ENCODE measurements at places on chromosomes 4 and X.
A peak's percentile ranks its signal among the peaks of the same experiment; 100 is the strongest.

DNA sequence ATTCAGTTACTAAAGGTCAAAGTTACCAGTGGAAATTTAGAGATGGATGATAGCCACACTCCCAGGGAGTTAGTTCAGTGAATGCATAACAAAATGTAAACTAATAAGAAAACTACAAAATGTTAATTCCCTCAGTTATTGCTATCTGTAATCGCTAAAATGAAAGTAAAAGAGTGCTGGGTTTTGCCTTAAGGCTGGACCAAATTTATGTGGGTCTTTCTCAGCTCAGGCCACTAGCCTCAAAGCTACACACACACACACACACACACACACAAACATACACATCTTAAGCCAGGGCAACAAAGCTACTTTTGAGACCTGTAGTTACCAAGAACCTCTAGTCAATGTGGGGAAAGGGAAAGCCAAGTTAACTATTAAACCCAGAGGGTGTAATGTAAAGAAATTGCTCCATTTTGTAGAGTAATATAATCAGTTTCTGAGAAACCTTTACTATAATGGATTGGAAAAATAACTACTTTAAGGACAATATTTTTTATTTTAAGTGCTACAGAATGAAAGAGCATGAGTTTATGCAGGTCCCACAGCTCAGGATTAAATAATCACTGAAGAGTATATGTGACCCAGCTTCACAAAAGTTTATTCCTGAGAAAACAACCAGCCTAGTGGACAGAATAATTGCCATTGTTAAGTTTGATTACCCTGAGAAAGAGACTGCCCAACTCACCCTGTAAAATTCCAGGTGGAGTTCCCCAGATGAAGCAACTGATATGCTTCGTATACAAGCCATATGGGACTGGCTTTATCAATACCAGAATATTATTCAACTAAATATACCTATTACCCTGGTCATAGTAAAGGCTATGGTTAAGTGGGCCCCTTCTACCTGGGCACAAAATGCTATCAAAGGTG lies 8.9 kb upstream of the UGT2A3 start:
- no peak for DNase-seq

- DNase-seq = no peak
These were observed 46.6 kb upstream of the KLHL8 start for GRCh38 chr4:87266986-87267385.

DNA sequence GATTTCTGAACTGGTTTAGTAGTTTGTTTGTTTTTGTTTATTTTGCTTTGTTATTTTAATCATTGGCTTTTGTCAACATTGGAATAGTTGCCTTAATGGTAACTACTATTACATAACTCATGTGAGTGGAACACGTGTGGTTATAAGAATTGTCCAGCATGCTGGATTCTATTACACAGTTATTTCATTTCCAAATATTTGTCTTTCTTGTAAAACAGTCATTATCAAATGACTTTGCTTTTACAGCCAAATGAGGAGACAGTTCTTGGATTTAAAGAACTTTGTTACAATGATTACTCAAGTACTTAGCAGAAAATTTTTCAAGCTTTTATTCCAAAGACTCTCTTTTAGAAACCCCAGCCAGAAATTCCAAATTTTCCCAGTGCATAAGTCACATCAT lies 516.1 kb upstream of the MAGEB2 start:
- no peak for DNase-seq

- no peak for DNase-seq
These were observed 670.7 kb downstream of the PCDH7 start for GRCh38 chr4:31390849-31391248.

- peak; percentile 89 for DNase-seq
These were observed 203.3 kb downstream of the OR13H1 start for GRCh38 chrX:131747173-131747572.

DNA sequence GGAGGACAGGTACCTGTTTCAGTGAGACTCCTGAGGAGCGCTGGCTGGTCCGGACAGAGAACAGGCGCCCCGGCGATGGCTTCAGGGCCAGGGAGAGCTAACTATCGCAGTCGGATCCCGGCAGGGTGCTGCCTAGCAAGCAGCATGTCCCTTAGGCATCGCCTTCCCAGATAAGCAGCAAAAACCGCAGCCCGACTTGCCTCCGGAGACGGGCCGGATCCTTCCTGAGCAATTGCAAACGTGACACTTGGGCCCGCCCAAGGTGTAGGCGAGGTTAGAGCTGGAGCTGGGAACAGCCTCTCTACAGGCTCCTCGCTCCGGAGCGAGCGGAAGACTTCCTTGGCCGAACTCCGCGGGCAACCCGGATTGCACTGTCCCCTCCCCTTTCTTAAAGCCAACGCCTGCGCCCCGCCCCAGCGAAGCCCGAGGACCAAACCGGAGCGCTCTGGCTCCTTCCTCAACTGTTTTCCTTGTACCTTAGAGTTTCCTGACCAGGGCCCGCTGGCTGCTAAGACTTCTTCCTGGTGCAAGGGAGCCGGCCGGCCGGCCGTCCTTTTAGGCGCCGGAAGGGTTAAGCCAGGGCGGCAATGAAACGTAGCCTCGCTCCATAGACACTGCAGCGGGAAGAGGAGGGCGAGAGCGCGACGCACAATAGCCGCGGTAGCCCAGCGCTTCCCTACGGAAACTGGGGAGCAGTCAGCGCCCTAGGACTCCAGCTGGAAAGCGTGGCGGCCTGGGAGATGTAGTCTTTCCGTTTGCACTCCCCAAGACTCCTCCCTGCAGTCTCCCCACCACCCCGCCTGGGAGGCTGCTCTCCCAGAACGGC lies at the start of gene OPHN1:
Gene OPHN1, minus strand, starts transcription at position 341 of the 826 bp plus-strand sequence. CDS start 475 bp downstream, outside the sequence.
- DNase-seq = peak; percentile 31

- peak; percentile 8 for DNase-seq
These were observed 768 bp upstream of the CDKL5 start for GRCh38 chrX:18424482-18425198.

GRCh38 chrX:39427492-39427891 lies 626.2 kb downstream of the MID1IP1 start:
- no peak for DNase-seq

DNA sequence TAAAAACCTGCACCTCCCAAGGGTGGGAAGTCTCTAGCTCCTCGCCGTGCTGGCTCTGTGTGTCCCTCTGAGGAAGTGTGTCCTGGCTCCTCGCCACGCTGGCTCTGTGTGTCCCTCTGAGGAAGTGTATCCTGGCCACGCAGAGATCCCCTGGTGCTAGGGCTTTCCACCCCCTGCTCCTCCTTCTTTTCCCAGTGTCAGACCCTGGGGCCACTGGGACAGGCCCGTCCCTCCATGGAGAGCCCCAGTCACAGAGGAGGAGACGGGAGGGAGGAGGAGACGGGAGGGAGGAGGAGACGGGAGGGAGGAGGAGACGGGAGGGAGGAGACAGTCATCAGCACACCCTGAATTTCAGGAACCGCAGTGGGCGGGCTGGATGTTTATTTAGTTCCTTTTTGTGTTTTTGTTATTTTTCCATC lies 53.8 kb upstream of the HGFAC start:
- no peak for DNase-seq

DNA sequence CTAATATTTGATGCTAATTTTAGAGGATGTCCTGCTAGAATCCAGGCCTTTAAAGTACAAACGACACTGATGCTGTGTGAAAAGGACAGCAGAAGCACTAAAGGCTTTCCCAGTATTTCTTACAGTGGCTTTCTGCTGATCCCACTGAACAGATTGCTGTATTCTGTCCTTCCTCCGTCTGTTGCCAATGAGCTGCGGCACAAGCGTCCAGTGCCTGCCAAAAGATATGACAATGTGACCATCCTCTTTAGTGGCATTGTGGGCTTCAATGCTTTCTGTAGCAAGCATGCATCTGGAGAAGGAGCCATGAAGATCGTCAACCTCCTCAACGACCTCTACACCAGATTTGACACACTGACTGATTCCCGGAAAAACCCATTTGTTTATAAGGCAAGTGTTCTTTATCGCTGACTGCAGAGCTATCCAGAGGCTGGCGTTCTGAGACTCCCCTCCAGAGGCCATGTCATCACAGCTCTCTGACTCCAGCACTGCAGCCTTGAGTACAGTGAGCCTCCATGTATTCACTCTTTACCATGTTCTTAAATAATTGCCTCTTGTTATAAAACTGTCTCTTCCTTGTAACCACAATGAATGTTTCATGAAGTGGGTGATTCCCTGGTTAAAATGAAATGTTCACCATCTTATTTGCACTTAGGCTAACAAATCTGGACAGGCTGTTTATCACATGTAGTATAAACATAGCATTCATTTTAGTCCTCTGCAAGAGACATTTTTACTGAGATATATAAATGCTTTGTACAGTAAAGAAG lies 43.6 kb downstream of the GUCY1B1 start:
- no peak for DNase-seq

DNA sequence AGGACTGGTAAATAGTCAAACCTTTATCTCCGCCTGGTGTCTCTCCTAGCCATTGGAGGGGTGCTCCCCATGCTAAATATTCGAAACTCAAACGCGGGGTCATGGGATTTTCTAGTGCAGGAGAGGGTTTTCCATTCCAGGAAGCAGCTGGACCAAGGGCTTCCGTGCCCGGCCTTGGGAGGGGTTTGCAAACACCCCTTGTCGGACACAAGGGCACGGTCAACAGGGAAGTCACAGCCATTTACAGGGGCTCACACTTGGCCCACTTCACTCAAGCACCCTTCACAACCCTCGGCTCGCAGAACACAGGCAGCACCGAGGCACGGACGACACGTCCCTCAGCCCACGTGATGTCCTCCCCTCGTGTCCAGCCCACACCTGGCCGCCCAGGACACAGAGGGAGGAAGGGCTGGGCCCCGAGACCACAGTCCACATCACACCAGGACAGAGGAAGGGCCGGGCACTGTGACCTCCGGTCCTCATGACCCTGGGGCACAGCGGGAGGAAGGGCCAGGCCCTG lies 10.3 kb upstream of the PLCXD1 start:
- no peak for DNase-seq

- no peak for DNase-seq
These were observed 872.5 kb upstream of the ADGRL3 start for GRCh38 chr4:60327651-60328050.

DNA sequence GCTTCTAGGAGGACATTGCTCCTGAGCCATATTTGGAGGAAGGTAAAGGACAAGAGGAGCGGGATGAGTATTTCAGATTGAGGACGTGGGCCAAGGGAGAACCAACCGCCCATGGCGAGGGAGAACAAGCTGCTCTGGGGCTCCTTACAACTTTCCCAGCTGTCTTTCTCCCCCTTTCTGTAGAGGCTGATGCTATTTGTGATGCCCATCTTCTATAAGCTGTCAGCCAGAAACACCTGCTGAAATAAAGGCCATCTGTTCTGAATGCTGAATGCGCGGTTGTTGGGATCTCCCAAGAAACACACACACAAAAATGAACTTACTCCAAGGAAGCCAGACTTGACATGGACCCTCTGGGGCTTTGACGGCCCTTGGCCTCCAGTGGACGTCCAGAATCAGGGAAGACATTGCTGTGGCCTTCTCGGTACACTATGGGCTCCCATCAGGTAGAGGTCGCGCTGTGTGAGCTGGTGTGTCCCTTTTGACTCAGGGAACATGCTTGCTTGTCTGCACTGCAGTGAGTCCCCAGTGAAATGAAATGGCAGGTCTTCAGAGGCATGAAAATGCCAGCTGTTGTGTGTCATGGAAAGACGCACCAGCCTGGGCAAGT lies 30.9 kb downstream of the RWDD4 start:
- no peak for DNase-seq

DNA sequence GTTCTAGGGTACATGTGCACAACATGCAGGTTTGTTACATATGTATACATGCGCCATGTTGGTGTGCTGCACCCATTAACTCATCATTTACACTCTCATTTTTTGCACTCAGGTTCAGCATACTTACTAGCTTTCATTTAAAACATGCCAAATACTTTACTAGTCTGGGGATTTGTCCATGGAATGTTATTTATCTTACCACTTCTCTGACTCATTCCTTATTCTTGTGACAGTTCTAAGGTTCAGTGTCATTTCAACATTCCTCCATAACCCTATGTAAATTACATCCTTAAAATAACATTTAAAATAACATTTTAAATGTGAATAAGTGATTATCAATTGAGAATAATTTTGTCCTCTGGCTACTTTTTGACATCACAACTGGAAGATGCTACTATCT lies 19.5 kb upstream of the SYTL5 start:
- DNase-seq = no peak

- no peak for DNase-seq
These were observed 96.8 kb downstream of the PDLIM5 start for GRCh38 chr4:94548571-94548970.

DNA sequence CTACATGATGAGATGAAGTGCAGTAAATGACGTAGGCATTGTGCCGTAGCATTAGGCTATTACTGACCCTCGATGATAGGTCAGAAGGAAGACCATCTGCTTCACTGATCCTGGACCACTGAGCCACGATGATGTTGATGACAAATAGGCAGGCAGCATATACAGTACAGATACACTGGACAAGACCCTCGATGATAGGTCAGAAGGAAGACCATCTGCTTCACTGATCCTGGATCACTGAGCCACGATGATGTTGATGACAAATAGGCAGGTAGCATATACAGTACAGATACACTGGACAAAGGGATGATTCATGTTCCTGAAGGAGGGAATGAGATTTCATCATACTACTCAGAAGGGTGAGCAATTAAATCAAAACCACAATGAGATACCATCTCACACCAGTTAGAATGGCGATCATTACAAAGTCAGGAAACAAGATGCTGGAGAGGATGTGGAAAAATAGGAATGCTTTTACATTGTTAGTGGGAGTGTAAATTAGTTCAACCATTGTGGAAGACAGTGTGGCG lies 50.9 kb downstream of the BEND4 start:
- no peak for DNase-seq
